RPMI7951 (cell line): ENCODE measurements at places on chromosomes 4 and X.

GRCh38 chr4:65668201-65669089 lies 1.8 kb downstream of the EPHA5 start:
- DNase-seq, result peak; percentile 45

- no peak for DNase-seq
These were observed 74.7 kb upstream of the STS start for GRCh38 chrX:7072856-7073255.

- no peak for DNase-seq
These were observed 43.4 kb downstream of the OSTC start for GRCh38 chr4:108693819-108694218.

DNA sequence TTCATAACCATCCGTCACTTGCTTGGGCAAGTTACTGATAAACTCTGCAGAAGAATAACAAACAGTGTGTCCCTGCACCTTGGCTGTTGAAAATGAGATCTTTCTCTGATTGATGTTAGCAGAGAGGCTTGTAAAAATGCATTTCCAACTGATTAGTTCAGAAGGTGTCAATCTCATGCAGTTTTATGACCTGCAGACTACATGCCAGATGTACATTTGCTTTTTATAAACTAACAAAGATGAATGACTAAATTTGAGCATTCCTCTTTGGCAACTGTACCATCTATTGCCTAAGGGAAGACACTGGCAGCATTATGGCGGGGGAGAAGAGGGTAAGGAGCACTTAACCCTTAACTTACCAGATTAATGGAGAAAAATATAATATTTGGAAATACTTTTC lies 192.8 kb downstream of the DCTD start:
- DNase-seq, result peak; percentile 29
